Fibroblast of skin of left quadriceps (primary cell): ENCODE measurements at places on chromosomes 16 and 17.

GRCh38 chr17:51046514-51047384, 73.9 kb downstream of the SPAG9 start:
- peak; percentile 78 for DNase-seq

DNA sequence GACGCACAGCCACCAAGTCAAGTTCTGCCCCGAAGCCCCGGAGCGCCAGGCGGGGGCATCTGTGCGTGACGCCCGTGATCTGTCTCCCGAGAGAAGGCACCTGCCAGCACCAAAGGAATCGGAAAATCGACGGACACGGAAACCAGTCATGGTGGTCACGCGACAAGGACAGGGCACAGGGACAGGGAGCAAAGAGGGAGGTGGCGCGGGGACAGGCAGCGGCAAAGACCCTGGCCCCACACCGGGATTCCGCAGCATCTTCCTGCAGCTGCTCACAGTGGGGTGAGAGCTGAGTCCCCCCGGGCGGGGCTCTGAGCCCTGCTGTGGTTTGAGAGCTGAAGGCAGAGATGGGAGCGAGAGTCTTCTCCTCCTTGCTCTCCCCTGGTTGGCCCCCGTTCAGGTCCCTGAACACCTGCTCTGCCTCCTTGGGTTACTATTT, 56.4 kb downstream of the ABR start:
- DNase-seq: no peak

GRCh38 chr16:22886927-22887326, 73.0 kb downstream of the HS3ST2 start:
- DNase-seq: no peak

DNA sequence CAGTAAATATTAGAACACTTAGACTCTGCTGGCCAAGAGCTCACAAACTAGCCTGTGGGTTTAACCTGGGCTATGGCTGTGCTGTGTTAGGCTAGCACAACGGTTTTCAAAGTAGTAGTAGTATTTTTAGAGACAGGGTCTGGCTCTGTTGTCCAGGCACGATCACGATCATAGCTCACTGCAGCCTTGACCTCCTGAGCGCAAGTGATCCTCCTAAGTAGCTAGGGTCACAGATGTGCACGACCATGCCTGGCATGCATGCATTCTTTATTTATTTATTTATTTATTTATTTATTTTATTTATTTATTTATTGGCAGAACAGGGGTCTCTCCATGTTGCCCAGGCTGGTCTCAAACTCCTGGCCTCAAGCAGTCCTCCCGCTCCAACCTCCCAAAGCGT, 10.3 kb downstream of the MRPL27 start:
- DNase-seq: no peak

GRCh38 chr17:33334703-33335102, 41.6 kb upstream of the ASIC2 start:
- DNase-seq: no peak

DNA sequence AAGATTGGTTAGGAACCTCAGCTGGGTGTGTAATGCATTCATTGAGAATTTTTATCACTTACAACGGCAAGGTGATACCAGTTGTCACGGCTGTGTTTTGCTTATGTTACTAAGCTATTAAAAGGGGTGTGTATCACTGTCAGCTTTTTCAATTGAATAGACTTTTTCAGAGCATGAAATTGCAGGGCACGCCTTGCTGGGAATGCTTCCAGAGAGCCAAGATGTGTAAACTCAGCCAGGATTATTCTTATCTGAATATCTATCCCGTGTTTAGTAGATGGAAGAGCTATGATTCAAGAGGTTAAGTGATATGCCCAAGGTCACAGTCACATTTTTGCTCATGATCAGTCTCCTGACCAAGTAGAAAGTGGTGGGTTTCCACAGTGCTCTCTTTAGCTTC, 6.6 kb upstream of the TEKT3 start:
- no peak for DNase-seq

- DNase-seq: no peak
These were observed 6.3 kb downstream of the ATP2A3 start for GRCh38 chr17:3957735-3958599.

- no peak for DNase-seq
These were observed 11.2 kb downstream of the SLC16A3 start for GRCh38 chr17:82239926-82240505.

DNA sequence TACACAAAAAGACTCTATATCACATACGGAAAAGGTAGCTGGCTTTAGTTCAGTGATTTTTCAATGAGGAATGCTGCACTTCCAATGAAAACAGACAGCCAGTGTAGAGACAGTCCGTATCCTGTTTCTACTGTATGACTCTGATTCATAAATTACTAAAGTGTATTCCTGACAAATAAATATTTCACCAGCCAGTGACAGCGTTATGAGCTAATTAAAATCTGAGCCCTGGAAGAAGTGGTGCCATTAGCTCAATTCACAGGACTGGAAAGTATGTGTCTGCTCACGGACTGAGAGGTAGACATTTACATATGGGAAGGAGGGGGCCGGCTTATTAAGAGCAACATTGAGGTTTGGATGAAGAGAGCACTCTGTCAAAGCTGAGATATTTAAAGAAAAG, 207.9 kb upstream of the RBFOX1 start:
- DNase-seq: no peak

GRCh38 chr16:88744577-88745521, 38.5 kb downstream of the CTU2 start:
- DNase-seq: no peak

- peak; percentile 85 for DNase-seq
These were observed 238.7 kb upstream of the CIBAR2 start for GRCh38 chr16:85350973-85351372.

GRCh38 chr17:28521311-28522085, 15.3 kb downstream of the FOXN1 start:
- DNase-seq: no peak

- no peak for DNase-seq
These were observed 5.9 kb downstream of the ZDHHC7 start for GRCh38 chr16:85005285-85006069.

- DNase-seq: no peak
These were observed 47.1 kb downstream of the NUP93 start for GRCh38 chr16:56777001-56777400.

DNA sequence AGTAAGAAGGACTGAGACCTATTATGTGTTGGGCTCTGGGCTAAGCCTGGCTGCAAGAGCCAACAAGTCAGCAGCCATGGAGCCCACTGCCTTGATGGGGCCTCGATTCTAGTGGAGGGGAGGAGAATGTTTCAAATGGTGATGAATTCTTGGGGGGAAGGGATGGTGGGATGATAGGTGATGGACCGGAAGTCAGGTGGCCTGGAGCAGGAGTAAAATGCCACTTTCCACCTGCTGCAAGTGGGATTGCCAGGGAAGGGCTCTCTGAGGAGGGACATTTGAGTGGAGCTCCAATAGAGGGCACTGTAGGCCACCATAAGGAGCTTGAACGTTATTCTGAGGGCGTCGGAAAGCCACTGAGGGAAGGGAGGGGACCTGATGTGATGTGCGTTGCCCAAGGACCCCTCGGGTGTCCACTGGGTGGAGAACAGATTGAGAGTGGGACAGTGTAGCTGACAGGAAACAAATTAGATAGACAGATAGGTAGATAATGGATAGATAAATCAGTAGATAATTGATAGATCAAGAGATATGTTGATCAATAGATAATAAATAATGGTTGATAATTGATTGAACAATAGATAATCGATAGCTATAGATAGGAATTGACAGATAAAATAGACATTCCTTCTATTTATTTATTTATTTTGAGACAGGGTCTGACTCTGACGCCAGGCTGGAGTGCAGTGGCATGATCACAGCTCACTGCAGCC, 18.2 kb upstream of the NXPH3 start:
- DNase-seq: no peak

DNA sequence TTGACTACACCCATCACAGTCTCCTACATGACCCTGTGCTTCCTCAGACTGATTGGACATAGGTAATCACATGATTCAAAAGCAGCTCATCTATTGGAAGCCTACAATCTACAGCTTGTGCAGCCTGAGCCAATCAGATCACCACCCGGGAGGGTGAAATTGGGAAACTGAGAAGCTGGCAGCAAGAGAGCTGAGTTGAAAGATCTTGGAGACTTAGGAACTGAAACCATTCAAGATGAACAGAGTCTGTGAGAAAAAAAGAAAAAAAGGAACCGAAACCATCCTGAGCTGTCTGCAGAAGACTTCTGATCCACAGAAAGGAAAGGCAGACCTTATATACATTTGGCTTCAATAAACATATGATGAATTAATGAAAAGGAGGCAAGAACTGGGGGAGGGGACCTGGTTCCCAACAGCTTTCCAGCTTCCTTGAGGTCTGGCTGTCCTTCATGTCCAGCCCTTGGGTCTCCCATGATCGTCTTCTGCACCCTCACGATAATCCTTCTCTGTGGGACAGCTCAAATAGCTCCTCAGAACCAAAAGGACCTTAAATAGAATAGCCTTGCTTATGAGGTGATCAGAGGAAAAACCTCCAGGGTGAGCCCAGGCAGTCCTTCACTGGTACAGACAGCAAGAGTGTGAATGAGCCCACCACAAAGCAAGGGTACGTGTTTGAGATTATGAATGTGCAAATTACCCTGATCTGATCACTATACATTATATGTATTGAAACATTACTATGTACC, 32.6 kb downstream of the PLXDC1 start:
- no peak for DNase-seq

DNA sequence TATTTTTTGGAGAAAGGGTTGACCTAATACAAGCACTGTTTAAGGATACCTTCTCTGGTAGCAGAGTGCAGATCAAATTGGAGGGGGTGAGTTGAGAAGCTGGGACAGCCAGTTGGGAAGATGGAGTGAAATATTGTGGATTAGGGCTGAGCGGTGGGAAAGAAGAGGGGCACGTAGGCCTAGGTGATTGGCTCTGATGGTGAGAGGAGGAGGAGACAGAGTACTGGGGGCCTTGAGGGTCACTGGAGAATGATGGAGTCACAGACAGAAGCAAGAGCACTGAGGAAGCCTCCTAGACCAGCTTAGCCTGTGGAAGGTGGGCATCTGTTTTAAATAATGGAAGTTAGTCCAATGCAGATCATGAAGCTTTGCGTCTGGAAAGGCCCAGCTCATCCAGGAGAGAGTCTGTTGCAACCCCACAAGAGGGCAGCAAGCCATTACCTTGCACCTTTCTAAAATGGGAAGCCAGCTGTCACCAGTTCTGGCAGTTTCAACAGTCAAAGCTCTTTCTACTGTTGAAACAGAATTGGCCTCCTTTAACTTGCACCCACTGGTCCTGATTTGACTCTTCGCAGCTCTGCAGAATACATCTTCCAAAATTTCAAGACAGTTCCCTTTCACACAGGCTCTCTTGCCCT, 11.8 kb downstream of the SLC9A5 start:
- DNase-seq: no peak

GRCh38 chr16:17101646-17102045, 369.1 kb downstream of the XYLT1 start:
- no peak for DNase-seq

- DNase-seq: no peak
These were observed 3.6 kb downstream of the GP1BA start for GRCh38 chr17:4935650-4936049.

- DNase-seq: peak; percentile 12
These were observed 261.8 kb upstream of the PSMD7 start for GRCh38 chr16:74034862-74035261.

- DNase-seq: no peak
These were observed 8.0 kb upstream of the SLC35B1 start for GRCh38 chr17:49715717-49716279.

GRCh38 chr17:72004611-72005331, 116.0 kb upstream of the SOX9 start:
- DNase-seq: peak; percentile 49

DNA sequence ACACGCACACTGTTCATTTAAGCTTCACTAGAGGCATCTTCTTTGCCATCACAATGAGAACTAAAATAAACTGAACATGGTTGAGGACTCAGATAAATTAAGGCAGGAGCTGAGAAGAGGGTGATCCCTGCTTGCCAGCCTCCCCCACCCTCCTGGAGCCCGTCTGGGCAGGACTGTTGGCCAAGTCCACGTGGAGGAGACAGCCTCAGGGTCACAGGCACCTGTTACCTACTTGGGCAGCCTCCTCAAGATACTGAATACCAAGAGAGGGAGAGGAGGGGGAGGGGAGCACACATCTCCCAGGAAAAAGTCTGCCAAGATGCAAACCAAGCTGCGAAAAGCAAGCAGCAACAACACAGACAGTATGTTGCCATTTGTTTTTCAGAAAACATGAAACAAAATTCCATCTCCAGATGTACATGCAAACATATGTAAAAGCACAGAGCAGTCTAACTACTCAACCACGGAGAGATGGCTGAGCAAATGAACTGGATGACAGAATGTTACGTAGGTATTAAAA, 67.4 kb downstream of the SLC39A11 start:
- no peak for DNase-seq

DNA sequence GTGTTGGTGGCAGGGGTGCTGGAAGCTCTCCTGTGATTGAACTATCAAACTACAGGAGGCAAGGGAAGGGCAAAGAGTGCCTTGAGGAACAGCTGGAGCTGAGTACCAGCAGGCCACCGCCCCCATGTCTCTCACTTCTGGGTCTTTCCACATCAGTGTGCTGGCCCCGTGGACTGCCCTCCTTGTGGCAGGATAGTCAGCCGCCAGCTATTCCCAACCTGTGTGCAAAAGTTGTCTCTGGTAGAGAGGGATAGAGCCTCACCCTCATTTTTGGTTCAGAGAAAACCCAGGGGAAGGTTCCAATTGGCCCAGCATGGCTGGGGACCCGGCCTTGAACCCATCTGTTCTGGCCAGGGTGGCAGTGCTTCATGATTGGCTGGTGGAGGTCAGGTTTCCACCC, 211.8 kb downstream of the IRF8 start:
- no peak for DNase-seq
